ENCODE measurements at places on chromosomes 16 and 17.

DNA sequence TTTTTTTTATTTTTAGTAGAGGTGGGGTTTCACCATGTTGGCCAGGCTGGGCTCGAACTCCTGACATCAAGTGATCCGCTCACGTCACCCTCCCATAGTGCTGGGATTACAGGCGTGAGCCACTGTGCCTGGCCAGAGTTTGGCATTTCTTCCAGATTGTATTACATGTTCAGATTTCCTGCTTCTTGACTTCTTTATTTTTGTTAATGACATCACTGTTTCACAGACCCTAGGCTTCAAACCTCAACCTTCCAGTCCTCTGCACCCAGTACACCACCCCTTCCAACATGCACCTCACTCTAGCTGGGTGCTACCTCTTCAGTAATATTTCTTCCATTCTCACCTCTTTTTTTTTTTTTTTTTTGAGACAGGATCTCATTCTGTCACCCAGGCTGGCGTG is 53.6 kb upstream of the ZFHX3 start:
- no peak for DNase-seq

GRCh38 chr17:43353393-43353792 is 45.4 kb upstream of the ARL4D start:
- no peak for DNase-seq

- DNase-seq: no peak
Observed at GRCh38 chr16:11309895-11310633, 28.9 kb upstream of the PRM1 start.

GRCh38 chr17:77085926-77086432 is 54.8 kb upstream of the SEC14L1 start:
- no peak for DNase-seq

DNA sequence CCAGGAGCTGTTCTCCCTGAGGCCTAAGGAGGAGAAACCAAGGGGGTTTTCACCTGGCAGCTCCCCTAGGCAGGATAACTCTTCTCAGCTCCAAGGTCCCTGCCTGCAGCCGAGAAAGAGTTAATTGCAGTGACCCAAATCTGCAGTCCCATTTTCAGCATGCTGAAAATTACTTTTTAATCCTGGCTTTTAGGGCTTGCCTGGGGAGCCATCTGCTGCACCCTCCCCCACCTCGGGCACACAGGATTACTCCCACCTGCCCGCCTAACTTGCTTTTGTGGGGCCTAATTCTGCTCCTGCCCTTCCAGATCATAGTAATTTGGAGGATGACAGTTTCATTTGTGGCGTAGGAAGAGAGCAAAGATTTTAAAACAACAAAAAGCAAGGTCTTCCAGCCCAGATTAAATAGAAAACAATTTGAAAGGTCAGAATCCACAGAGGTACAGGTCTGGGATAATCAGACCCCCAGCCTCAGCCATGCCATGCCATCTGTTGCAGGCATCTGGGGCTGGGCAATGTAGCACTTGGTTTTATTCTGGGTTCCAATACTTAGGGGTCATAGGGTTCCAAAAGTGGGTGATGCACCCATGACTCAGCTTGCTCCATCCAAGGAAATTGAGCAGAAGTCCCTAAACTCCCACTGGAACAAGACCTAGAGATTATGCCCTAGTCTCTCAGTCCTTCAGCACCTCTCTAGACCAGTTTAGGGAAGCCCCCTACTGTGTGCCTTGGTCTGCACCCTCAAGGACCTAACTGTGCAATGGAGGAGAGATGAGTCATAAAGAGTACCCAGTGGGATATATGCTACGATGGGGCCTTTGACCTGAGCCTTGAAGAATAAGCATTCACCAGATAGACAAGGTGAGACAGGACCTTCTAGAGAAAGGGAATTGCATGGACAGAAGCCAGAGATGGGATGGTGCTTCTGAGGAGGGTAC is 64.5 kb upstream of the NLK start:
- no peak for DNase-seq

DNA sequence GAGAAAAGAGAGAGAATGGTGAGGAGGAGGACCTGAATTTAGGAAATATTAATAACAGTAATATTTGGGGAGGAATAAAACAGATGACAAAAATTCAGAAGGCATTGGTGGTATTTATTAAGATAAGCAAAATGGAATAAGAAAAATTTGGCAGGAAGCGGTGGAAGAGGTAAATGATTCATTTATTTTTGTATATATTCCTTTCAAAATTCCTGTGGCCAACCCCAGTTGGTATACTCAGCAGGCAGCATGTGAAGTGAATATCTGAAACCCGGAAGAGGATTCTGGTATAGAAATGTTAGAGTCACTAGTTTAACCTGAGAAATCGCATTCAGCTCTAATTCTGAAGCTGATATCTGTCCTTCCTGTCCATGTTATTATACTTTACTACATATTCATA is 792.0 kb downstream of the KCNJ2 start:
- DNase-seq: no peak

- DNase-seq: no peak
Observed at GRCh38 chr17:58517378-58517927, 3.0 kb upstream of the MTMR4 start.

DNA sequence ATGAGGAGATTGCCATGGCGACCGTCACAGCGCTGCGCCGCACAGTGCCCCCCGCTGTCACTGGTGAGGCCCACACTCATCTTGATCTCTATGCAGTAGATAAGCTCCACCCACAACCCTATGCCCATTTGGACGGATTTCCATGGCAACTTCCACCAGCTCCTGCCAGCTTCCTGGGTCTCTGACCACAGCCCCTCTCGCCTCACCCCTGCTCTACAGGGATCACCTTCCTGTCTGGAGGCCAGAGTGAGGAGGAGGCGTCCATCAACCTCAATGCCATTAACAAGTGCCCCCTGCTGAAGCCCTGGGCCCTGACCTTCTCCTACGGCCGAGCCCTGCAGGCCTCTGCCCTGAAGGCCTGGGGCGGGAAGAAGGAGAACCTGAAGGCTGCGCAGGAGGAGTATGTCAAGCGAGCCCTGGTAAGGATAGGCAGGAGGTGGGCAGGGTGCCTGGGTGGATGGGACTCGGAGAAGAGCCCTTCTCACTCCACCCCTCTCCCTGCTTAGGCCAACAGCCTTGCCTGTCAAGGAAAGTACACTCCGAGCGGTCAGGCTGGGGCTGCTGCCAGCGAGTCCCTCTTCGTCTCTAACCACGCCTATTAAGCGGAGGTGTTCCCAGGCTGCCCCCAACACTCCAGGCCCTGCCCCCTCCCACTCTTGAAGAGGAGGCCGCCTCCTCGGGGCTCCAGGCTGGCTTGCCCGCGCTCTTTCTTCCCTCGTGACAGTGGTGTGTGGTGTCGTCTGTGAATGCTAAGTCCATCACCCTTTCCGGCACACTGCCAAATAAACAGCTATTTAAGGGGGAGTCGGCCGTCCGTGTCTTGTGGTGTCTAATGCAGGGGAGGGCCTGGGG is 4.3 kb downstream of the ALDOA start:
- no peak for DNase-seq

DNA sequence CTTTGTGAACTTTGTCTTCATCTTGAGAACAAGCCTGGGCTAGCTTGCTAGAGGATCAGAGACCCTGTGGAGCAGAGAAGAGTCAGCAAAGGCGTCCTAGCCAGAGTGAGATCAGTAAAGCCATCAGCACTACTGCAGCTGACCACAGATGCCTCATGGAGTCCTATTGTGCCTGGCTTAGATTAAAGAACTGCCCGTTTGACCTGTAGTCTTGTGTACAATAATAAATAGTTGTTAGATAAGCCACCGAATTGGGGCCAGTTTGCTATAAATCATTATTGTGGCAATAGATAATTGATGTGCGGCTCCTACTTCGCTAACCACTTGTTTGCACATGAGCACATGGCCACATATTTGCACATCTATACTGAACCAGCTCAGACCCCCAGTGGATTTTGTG is 103.0 kb downstream of the CYLD start:
- no peak for DNase-seq

DNA sequence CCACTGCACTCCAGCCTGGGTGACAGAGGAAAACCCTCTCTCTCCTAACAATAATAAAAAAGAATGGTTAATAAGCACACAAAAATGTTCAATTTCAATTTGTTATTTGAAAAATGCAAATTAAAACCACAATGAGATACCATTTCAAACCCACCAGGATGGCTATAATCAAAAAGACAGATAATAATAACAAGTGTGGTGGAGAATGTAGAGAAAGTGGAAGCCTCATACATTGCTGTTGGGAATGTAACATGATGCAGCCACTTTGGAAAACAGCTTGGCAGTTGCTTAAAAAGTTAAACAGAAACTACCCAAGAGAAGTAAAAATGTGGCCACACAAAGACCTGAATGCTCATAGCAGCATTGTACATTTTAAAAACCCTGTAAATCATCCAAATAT is 51.8 kb upstream of the MAP3K14 start:
- DNase-seq: no peak

GRCh38 chr16:80940069-80940856 is 66.4 kb downstream of the CMC2 start:
- no peak for DNase-seq

- peak; percentile 71 for DNase-seq
Observed at GRCh38 chr16:30395155-30395991, at the start of gene ZNF48. Gene ZNF48 (plus strand): TSS chr16:30395420. CDS start chr16:30395795, 375 bp downstream.

DNA sequence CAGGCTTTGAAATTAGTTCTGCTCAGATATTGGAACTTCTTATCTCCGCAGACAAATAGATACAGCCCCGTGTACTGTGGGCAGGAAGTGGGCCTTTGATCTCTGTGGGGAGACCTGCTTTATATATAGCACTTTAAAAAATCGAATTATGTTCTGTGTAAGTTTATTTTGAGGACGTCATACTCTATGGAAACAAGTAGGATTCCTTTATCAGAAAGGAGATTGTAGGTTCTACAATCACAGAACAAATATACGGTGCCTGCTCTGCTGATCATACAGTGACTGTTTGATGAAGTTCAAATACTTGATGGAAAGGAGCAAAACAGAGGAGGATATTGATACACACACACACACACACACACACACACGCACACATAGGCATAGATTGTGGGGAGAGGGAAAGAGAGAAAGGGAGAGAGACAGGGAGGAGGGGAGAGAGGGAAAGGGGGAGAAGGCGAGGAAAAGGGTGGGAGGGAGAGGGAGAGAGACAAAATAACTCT is 14.7 kb upstream of the TMEM220 start:
- peak; percentile 74 for DNase-seq

- DNase-seq: peak; percentile 85
Observed at GRCh38 chr16:68737730-68738629, 888 bp downstream of the CDH1 start.

Data from small intestine (tissue), 16 donors.